Activated CD4-positive, alpha-beta T cell treated with anti-CD3 and anti-CD28 coated beads, Interleukin-10, Interleukin-2, amounts not matched to agents 100 ng/mL and 50 ng/mL, durations not matched to agents 16 hours and 8 hours (primary cell): ENCODE measurements at places on chromosomes 3 and 15.
A peak's percentile ranks its signal among the peaks of the same experiment; 100 is the strongest.

DNA sequence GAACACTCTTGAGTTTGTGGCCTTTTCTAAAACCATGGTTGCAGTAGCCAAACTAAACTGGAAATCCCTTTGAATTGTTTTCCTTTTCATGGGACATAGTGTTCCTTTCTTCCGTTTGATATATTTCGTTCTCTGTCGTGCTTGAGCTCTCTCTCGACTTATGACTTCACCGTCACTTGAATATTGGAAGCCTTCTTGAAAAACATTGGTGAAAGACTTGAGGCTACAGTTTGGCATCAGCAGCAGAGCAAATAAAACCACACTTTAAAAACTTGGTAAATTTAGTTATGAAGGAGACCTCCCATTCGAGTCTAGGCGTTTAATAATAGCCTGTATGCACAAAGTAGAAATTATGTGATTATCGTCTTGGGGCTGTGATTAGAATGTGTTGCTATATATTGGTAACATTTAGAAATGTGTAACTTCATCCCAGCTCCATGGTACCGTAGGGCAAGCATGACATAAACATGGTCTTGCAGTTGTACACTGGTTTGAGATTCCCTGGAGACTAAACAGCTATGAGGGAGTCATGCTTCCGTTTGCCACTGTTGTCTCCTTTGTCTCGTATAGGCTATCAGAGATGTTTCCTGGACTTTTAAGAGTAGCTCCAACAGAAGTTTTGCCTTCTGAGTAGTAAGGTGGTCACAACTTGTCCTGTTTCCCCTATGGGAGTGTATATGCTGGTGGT is 122.3 kb downstream of the PTPRG start:
- no peak for DNase-seq

DNA sequence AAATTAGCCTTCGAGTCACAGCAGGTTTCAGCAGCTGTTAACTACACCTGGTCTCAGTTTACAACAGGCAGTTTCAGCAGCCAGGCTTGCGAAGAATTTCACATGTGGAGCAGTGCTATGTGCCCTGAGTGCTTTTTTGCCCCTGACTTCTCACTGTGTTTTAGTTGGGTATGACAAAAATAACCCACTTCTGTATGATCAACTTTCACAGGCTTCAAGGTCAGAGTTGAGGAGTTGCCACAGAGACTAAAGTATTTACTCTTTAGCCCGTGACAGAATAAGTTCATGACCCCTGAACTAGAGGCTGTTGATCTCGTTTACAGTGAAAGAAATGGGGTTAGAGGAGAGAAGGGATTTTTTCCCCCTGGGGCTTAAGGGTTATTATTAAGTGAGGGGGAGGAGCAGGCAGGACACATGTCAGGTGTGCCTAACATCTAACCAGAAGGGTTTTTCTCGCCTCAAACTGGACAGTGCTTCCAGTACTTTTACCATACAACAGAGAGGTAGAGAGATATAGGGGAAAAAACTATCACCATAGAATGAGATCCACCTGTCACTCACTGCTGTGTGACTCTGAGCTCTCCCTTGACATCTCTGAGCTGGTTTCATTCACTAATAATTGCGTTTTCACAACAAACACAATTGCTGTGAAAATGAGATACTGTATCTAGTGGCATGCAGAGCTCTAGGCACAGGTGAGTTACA is 14.0 kb upstream of the TOPBP1 start:
- no peak for DNase-seq

GRCh38 chr15:28078191-28078719 is 20.9 kb downstream of the OCA2 start:
- DNase-seq: no peak

GRCh38 chr15:101090428-101090790 is 161.4 kb downstream of the CHSY1 start:
- DNase-seq: peak; percentile 14

DNA sequence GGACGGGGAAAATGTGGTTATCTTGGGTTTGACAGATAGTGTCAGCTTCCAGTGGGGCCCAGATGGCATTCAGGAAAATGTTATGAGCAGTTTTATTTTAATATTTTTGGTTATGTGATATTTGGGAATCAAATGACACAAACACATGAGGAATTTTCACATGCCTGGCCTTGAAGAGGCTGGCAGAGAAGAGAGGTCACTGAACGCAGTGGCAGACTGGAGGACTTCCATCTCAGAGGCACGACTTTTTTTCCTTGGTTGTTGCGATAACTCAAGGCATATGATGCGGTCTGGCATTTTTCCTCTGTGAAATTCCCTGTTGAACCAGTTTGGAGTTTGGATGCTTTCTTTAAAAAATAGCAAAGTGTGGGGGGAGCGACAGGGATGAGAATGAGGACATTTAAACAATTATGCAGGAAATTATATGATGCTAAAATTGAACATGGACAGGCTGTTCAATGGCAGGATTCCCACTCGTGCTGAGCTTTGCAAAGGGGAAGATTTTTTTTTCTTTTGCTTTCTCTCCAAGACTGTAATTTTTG is 36.9 kb upstream of the ARPP21 start:
- DNase-seq: no peak

GRCh38 chr15:20340931-20341661 is 200.5 kb downstream of the GOLGA6L6 start:
- DNase-seq: peak; percentile 41
